ENCODE measurements at places on chromosomes 7 and 10.

- DNase-seq, result no peak
Measured at GRCh38 chr7:88635149-88635548, 124.4 kb upstream of the ZNF804B start.

DNA sequence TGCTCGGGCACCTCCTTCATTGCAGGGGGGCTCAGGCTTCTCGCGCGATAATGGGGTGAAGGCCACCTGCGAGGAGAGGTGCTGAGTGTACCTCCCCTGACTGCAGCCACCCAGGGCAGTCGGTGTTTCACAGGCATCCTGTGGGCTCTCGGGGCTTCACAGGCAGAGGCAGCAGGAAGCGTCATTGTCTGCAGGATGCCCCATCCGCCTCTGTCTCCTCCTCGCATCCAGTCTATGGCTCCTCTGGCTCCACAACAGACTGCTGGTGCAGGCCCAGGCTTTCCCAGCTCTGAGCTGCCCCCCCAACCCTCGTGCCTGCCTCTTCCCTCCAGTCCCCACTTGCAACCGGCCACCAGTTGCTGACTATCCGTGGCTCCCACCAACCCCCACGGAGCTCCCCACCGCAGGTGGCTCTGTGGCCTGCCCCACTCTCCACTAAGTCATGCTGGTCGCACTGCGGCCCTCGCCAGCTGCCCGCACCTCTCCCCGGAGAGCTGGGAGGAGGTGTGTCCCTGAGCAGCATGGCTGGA is 36.5 kb downstream of the CAMK2B start:
- DNase-seq, result no peak

DNA sequence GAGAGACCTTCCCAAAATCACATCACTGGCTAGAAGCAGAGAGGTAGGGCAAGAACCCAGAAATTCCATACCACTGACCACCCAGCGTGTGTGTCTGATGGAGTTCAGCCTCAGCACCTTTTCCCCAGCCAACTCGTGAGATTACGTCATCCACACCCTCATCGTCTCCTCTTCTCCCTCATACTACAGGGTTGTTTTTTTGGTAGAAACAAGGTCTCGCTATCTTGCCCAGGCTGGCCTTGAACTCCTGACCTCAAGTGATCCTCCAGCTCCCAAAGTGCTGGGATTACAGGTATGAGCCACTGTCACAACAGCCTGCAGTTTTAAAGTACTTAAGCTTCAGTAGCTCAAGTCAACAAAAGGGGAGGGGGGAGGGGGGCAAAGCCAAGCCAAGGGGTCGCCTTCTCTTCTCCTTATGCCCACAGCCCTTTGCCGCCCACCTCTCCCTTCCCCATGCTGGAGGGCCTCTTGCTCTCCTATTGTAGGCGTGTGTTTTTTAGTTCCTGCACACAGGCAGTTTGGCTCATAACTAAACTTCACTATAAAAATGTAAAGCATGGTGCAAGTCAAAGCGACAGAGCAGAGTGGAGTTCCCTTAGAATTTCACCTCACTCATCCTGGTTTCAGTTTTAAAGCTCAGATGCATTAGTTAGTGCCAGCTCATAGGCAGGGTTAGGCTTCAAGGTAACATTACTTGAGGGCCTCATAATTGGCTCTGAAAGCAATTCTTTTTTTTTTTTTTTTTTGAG is 5.2 kb upstream of the PRDX3 start:
- DNase-seq, result no peak

GRCh38 chr7:158076215-158076614 is 511.4 kb downstream of the PTPRN2 start:
- DNase-seq, result no peak

- DNase-seq, result no peak
Measured at GRCh38 chr7:42075418-42075817, 161.6 kb downstream of the GLI3 start.

DNA sequence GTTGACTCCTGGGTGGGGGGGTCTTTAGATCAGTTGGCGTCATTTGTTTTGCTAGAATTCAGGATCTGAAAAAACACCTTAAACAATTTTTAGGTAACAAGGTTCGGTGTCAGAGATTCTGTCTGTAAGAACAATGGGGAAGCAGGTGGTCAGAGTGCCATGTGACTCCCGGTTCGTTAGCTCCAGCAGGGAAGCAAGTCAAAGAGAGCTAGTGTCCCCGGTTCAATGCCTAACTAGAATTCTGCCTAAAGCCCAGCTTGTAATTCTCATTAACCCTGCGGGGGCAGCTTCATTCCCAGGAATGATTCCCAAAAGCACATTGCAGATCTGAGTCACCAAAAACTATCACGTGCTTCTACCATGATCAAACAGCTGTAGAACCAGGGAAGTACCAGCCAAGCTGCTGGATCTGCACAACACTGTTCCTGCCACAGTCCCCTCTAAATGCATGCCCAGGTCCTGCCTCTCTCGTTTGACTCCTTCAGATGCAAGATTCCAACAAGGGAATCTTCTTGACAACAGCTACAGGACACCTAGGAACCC is 664.3 kb upstream of the CELF2 start:
- no peak for DNase-seq

DNA sequence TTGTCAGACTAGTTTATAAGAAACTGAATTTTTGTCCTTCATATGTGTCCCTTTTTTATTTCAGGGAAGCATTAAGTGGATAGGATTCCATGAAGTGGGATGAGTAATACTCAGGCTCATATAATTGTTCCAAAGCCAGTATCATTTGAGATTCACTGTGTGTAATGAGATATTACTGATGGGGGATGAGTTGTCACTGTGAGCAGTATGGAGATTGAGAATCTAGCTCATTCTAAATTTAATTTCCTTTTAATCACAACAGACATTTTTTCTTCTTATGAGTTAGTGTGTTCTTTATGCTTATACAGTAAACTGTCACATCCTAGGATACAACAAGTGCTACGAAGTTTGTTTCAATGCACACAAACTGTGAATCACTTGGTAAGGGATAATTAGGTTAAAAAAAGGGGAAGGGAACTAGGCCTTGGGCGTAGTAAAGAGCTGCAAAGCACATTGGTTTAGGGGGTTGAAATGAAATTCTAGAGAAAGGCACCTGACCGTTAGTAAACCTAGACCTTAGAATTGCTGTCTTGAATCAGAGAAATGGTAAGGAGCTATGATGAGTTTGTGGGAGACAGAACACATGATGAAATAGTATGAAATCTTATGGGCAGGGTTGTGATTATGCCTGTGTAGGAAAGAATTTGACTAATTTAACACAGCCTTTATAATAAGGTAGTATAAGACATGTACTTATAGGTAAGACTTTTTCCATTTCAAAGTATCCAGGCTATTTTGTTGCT is 153.4 kb downstream of the MLLT10 start:
- no peak for DNase-seq

GRCh38 chr10:124152139-124153022 is 59.0 kb upstream of the CHST15 start:
- DNase-seq, result no peak

Data from NCI-H2107 (cell line).